ENCODE measurements at places on chromosomes 3 and 15.

- no peak for DNase-seq
These were observed 10.6 kb downstream of the WNT5A start for GRCh38 chr3:55476515-55476914.

- no peak for DNase-seq
These were observed 83.5 kb upstream of the LIPC start for GRCh38 chr15:58348095-58348812.

GRCh38 chr3:66386011-66386924, 114.6 kb downstream of the LRIG1 start:
- DNase-seq, result no peak

- DNase-seq, result no peak
These were observed 4.9 kb downstream of the TM6SF1 start for GRCh38 chr15:83112233-83112955.

DNA sequence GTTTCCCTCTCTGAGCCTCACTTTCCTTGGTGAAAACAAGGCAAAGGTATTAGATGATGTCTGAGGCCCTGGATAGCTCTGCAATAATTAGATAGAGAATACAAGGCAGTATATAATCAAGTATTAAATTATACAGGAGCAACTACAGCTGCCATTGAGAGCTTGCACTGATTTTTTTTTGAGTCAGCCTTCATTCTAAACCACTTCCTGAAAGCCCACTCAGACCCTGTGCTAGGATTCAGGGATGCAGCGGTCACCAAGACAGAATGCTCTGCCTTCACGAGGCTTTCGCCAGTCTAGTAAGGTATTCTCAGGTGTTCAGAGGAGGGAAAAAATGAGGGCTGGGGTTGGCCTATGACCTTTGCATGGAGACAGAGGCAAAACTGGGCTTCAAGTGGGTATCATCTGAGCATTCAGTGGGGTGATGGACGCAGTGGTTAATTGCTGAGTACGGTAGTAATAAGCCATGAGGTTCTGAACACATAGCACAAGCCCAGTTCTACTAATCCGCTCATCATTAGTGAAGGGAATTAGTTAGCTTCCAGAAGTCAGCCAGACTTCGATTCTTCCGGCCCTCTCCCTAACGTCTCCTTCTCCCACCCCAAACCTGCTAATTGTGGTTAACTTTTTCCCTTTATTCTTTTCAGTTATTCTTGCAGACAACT, 3.6 kb downstream of the VGLL4 start:
- no peak for DNase-seq

- no peak for DNase-seq
These were observed 15.2 kb downstream of the PLA2G4F start for GRCh38 chr15:42141246-42141645.

DNA sequence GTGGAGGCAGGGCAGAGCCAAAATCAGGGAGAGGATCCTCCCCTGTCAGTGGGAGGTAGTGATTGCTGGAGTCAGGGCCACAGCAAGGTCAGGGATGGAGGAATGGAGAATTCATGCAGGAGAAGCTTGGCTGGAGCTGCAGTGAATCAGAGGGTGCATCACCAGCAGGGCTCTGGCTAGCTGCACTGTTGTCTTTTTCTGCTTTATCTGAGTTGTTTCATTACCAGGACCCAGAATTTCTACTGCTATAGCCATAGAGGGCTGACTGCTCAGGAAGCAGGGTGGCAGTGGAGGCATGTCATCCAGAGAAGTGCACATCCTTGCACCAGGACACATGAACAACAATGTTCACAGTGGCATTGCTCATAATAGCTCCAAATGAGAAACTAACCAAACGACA, 113.5 kb upstream of the GALNT15 start:
- no peak for DNase-seq

DNA sequence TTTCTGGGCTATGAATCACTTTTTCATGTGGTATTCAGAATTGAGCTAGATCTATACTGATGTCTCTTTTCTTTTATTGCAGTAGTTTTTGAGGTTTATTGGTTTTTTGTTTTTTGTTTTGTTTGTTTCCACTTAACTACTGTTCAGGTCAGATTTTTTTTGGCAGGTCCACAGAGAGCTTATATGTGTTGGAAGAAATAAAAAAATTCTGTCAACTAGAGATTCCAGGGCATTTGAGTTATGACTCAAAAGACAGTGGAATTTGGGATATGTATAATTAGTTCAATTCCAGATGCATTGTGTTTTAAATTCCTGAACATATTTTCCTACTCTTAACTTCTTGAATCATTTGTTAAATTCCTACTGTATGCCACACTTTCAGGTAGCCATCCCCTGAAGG, 727.2 kb downstream of the SI start:
- no peak for DNase-seq

- DNase-seq, result no peak
These were observed 19.6 kb upstream of the CHRNB4 start for GRCh38 chr15:78660584-78660983.

DNA sequence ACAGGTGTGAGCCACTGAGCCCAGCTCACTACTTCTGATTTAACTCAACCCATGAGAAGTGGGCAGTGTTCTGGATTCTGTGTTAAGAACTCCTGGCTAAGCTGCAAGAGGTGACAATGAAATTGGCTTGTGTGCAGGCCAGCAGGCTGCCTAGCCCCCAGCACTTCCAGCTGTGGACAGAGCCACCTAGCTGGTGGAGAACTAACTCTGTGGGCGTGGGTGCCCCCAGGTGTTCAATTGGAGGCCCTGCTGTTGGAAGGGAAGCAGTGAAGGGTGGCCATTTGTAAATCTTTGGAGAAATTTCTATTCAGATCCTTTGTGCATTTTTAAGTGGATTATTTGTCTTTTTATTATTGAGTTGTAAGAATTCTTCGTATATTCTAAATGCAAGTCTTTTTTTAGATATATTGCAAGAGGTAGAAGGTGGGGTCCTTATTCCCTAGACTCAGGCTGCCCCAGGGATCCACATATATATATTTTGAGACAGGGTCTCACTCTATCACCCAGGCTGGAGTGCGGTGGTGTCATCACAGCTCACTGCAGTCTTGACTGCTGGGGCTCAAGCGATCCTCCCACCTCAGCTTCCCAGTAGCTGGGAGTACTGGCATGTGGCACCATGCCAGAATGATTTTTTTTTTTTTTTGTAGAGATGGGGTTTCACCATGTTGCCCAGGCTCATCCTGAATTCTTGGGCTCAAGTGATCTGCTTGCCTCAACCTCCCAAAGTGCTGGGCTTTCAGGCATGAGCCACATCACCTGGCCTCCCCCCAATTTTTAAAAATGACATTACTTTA, 7.2 kb upstream of the SCAMP5 start:
- DNase-seq, result no peak

- no peak for DNase-seq
These were observed 172.2 kb downstream of the SSR3 start for GRCh38 chr3:156382458-156383346.

DNA sequence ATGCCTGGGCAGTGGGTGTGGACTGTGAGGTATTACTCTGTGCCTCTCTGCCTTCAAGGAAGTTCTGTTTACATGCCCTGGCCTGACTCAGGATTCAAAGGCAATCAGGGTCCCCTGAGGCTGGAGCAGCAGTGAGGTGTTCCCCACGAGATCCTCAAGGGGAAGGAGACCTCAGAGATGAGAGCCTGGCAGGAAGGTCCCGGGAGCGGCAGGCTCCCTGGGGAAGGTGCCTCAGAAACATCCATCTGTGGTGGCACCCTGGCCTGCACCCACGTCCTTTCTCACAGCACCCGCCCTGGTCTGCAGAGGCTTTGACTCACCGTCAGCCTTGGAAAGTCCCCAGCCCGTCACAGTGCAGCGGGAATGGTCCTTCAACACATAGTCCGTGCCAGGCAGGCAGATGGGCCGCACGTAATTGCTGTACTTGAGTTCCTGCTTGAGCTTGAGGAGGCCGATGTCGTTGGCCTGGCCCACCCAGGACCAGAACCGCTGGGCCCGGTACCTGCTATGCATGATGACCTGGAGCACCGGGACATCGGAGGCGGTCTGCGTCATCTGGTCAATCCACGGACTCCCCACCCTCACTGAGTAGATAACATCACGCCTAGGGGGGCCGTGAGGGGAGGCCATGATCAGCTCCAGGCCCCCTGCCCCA, 3.6 kb downstream of the PRSS50 start:
- DNase-seq, result no peak

DNA sequence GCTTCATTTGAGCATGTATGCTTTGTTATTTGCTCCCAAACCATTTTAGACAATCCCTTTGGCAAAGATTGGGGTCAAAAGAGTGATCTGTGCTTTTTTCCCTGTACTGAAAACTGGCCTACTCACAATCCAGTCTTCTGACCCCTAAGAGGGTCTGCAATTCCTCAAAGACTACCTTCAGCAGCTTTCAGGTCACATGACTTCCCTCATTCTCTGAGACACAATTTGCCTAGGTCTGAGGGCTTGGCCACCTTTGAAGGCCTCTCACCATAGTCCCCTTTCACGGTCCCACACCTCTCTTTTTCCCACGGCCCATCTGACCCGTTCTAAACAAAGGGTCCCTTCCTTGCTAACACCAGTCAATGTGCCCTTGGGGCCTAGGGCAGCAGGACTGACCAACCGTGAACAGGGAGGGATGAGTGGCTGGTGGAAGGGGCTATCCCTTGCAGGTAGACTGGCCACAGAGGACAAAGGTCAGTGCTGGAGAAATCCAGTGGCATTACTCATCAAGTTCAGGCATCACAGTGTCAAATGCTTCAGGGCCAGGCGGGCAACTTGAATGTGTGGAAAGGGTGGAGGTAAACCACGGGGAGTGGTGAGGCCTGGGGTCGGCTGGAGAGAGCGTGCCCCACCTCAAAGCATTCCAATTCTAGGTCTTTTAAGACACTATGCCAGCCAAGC, 10.8 kb downstream of the RASL12 start:
- DNase-seq, result no peak

GRCh38 chr15:42073418-42073817, 20.9 kb downstream of the PLA2G4D start:
- no peak for DNase-seq

DNA sequence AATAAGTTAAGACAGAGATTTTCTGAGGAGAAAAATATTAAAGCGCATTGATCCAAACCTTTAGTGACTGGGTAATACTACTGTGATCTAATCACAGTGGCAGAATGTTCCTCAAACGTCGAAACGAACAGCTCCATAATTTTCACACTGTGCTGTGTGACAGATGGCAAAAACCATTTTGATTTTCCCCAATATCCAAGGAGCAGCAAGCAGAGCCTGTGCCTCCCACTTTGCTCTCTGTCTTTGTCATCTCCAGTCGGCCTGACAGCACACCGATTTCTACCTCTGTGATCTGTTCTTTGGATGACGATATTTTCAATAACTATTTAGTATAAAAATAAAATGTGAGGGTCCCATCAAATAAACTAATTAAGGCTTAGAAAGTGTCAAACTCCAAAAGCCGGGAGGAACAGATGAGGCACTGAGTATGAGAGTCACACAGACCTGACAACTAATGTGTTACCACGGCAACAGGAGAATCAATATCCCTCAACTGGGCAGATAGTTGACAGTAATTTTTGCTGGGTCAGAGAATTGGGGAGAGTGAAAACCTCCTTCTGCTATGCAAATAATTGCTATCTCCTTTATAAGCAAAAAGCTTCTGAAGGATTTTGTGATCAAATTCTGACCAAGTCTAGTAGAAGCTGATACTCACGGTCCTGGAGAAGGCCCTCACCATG, 489.1 kb upstream of the CFAP20DC start:
- DNase-seq, result no peak

DNA sequence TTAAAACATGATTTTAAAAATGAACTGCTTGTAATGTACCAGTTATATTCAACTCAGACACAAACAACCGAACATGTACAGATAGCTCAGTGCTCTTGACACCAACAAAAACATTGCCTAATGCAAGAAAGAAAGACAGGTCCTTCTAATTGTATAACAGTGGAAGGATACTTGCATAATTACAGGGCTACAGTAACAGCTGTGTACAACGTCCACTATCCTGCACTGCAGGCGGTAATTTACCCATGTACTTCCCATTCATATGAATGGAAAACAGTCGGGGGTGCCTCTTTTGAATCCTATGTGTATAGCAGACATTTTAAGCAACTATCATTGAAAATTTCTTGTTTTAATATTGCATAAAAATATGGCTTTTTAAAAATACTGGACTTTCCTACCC, 41.1 kb upstream of the PLSCR5 start:
- DNase-seq, result no peak

DNA sequence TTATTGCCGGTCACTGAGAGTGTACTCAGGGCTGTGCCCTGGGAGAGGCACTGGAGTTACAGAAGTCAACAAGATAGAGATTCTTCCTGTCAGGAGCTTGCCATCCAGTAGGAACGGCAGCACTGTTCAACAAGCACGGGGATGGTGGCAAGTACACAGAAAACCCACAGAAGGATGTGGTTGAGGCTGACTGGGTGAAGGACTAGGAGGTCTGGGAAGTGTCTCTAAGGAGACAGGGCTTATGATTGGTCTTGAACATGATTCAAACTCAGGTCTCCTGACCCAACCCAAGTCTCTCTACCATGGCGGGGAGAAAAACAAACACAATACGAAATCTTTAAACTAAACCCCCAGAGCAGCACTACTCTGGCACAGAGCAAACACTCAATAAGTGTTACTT, 37.6 kb downstream of the ERICH6 start:
- no peak for DNase-seq

GRCh38 chr15:73165844-73166243, 113.6 kb downstream of the NEO1 start:
- DNase-seq, result no peak

- DNase-seq, result no peak
These were observed 35.5 kb downstream of the ATP8B4 start for GRCh38 chr15:50083424-50084025.

- DNase-seq, result no peak
These were observed 427.6 kb upstream of the SEMA6D start for GRCh38 chr15:47289656-47290055.

DNA sequence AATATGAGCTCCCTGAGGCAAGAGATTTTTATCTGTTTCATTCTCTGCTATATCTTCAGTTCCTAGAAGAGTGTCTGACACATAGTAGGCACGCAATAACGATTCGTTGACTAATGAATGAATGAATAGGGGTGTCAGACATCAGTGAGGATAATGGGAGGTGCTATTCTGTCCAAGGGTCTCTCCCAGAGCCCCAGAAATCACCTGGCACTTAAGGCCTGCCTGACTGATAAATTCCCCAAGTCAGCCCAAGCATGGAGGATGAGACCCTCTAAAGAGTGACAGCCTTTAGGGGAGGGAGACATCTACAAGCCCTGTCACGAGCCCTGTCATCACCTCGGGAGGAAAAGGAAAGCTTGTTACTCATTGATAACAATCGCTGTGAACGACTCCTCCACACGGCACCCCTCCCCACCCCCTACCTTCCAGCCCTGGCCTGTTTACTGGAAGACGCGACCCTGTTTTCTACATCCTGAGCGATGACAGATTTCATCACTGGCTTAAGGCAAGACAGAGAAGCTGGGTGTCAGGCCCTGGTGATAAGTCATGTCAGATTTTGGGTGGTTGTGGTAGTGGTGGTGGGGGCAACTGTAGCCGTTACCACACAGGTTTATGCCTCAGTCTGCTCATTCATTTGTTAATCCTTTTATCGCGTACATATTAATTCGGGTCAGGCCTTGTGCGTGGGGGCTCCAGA, 23.1 kb downstream of the BHLHE40 start:
- no peak for DNase-seq

DNA sequence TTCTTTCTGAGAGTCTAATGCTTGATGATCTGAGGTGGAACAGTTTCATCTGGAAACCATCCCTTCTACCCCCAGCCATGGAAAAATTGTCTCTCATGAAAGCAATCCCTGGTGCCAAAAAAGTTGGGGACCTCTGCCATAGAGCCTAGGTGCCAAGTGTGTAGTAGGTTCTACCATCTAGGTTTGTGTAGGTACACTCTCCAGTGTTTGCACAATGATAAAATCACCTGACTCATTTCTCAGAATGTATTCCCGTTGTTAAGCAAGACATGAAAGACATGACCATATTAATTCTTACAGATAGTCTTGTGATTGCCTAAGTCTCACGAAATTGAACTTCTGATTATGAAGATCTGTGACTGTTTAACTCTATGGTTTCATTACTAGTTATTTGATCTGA, 68.6 kb downstream of the KAT2B start:
- no peak for DNase-seq
